ENCODE measurements at places on chromosomes 12 and 14.

DNA sequence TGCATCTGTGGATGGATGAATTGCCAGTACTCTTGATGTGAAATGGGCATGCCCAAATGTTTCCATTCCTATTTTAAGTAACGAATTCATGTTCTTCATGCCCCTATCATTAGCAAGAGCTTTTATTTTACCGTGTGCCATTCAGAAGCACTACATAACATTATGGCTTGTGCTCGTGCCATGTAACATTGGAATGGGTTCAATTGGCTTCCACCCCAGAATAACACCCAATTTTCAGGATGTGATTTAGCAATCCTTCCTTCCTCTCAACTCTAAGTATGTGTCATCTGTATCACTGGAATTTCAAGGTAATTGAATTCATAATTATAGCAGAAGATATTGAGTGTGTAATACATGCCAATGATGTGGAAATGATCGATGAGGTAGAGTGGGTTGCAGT lies 145.8 kb upstream of the TMPO start:
- DNase-seq, result no peak

GRCh38 chr12:111494676-111495075 lies 89.0 kb downstream of the SH2B3 start:
- DNase-seq, result peak; percentile 34

- no peak for DNase-seq
Observed at GRCh38 chr12:27644158-27644845, 51.9 kb upstream of the REP15 start.

GRCh38 chr14:52706286-52706685 lies 714 bp upstream of the PSMC6 start:
- DNase-seq, result peak; percentile 22

- no peak for DNase-seq
Observed at GRCh38 chr14:90336985-90337384, 5.2 kb upstream of the NRDE2 start.

DNA sequence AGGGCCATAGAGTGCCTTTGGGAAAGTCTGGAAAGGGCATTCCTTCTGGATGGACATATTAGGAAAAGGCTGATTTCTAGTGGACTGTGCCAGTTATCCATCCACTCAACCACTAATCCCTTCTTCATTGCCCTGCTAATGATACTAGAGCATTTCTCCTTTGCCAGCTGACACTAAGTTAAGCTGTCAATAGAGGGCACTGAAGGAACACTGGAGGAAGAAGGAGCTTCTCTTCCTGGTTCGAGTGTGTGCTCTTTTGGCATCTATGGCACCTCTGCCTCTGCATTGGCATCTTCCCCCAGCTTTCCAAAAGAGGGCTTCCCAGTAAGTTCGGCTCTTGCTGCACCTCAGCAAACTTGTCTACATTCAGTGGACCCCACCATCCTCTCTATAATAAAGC lies 165.4 kb downstream of the DERA start:
- DNase-seq, result peak; percentile 90

GRCh38 chr14:50530358-50530757 lies 2.0 kb downstream of the MAP4K5 start:
- DNase-seq, result no peak

GRCh38 chr14:70648346-70648745 lies 6.6 kb downstream of the TTC9 start:
- peak; percentile 18 for DNase-seq
